ENCODE measurements at places on chromosomes 13 and 19.

- DNase-seq: no peak
Observed at GRCh38 chr19:18684642-18684993, 1.1 kb downstream of the CRTC1 start.

DNA sequence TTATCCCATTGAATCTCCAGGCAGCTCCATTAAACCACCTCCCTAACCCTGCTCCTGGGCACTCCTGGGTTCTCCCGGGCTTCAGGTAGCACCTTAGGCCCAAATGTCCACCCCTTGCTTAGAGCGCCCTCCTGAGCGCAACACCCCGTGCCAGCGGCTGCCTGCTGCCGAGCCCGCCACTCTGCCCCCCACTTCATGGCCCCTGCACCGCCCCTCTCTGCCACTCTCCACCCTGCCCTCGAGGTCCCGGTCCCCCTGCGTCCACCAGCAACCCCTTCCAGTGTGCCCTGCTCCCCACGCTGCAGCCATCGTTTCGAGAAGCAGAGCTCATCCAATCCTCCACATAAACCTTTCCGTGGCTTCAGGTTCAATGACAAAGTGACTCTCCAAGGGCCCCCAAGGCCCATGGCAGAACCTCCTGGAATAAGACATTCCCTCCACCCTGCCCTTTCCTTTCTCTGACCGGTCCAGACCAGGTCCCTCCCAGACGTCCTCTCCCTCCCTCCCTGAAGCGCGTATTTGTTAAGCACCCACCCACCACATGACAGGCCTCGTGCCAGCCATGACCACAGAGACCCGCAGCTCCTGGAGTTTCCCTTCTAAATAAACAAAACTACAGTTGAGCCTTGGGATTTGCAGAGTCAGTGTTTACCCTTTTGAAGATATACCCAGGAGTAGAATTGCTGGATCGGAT, 66.6 kb downstream of the ARHGEF18 start:
- no peak for DNase-seq

DNA sequence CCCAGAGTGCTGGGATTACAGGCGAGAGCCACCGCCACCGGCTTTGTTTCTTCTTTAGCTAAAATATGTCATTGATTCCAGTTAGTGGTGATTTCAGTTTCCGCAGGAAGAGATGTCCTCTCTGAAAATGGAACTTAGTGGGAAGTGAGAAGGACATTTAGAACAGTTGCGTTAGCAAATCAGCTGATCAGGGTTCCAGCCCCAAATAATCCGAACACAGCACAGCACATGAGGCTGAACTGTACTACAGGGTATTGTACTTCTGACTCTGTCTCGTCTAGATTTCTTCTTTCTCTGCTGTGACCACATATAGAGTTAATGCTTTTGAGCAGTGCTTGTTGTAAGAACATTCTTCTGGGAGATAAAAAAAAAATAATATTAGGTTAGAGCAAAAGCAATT, 314.4 kb downstream of the MYO16 start:
- DNase-seq: no peak

GRCh38 chr13:36297366-36298338, at the start of gene CCDC169:
Gene CCDC169 (minus strand): TSS chr13:36297814. CDS start chr13:36297719, 95 bp downstream.
- peak; percentile 78 for DNase-seq

GRCh38 chr13:114070098-114070799, 62.2 kb downstream of the RASA3 start:
- DNase-seq: no peak

GRCh38 chr13:73939071-73939380, 195.2 kb downstream of the KLF12 start:
- DNase-seq: no peak

DNA sequence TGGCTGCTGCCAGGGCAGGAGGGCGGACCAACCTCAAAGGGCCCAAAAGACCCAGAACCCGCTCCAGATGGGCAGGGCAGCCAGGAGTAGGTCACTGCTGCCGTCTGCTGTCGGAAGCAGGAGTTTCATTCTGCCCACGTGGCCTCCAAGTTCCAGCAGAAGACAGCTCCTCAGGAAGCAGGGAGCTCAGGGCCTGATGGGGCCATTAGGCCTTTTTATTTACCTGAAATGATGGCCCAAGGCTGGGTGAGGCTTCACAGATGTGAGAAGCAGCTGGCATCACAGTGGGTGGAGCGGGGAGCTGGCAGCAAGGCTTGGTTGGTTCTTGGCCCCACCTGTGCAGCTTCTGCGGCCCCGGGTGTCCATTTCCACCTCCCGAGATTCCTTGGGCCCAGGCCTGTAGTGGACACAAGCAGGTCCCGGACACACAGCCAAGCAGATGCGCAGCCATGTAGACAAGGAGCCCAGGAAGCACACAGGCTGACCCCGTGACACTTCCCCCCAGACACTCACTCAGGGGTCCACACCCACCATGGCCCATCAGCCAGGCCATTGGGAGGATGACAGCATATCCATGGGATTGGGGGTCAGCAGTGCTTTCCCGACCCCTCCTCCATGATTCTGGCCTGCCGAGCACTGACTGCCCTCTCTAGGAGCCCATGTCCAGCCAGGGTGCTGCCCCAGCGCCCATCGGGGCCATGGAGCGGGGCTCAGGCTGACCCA, 26.4 kb downstream of the C13orf46 start:
- peak; percentile 42 for DNase-seq

DNA sequence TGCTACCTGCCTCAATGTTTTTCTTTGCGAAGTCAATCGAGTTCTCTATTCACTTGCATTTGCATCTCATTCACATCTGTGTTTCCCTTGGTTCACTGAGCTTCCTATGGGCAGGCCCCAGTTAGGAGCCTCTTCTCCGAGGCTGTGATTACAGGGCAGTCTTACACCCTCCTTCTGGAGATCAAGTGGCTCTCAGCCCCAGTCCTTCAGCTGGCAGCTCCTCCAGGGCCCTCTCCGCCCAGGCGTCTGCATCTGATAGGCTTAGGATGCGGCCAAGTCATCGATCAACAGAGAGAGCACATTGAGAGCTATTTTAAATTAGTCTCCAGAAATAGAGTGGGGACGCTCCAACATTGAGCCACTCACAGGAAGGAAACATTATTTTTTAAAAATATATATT, 44.2 kb downstream of the MBNL2 start:
- no peak for DNase-seq

- DNase-seq: no peak
Observed at GRCh38 chr13:41200126-41200525, 5.8 kb upstream of the KBTBD7 start.

DNA sequence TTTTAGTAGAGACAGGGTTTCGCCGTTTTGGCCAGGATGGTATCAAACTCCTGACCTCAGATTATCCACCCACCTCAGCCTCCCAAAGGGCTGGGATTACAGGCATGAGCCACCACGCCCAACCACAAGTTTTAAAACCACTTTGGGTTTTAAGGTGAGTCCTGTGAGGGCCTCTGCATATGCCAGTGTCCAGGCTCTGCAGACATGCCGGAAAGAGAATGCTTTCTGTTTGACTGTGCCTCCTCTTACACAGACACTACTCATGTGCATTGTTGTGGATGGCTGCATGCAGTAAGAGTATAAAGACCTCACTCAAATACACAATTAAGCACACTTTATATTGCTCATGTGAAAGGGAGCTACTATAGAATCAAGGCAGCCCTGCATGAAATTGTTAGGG, 20.8 kb upstream of the SLC25A30 start:
- no peak for DNase-seq

DNA sequence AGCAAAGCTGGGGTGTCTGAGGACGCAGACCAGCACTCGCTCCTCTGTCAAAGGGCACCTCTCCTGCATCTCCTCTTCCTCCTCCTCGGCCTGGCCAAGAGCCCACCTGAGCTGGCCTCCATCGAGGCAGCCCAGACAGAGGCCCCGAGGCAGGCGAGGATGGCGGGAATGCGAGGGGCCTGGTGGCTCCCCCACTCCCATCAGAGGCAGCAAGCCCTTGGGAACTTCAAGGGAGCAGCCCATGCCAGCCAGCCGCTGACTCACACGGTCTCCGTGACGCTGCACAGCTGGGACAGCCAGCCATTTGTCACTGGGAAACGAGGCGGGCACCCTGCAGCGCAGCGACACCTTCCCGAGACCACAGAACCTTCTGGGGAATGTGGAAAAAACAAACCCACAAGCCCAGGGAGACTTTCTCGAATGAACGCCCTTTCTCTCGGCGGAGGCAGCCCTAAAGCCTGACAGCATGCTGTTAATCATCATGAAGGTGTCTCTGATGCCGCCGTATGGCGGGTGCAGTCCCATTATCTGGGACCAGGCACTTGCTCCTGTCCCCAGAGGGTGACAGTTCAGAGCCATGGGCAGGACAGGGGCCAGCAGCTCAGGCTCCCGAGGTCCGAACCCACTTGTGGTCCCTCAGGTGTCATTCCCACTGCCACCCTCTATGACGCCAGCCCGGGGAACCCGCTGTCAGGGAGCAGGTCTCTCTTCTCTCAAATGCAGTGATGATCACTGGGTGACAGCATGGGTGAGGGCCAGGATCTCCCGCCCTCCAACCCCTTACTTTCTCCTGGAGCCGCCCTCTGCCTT, 53.0 kb downstream of the PEPD start:
- DNase-seq: no peak

DNA sequence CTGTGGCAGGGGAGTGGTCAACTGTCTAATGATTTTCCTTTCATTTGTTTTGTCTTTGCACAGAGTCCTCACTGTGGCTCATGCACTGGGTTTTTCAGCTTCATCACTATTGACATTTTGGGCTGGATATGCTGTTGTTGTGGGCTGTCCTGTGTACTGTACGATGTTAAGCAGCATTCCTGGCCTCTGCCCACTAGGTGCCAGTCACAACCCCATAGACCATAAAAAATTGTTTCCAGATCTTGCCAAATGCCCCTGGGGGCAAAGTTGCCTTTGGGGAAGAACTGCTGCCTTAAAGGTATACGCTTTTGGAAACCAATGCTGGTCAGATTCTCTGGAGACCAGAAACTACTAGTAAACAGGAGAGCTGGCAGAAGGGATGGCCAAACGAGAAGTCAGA, 310.4 kb downstream of the SPRY2 start:
- DNase-seq: peak; percentile 72

GRCh38 chr13:67664502-67664901, 434.4 kb upstream of the PCDH9 start:
- no peak for DNase-seq

- no peak for DNase-seq
Observed at GRCh38 chr13:29943686-29944085, 93.3 kb upstream of the UBL3 start.

DNA sequence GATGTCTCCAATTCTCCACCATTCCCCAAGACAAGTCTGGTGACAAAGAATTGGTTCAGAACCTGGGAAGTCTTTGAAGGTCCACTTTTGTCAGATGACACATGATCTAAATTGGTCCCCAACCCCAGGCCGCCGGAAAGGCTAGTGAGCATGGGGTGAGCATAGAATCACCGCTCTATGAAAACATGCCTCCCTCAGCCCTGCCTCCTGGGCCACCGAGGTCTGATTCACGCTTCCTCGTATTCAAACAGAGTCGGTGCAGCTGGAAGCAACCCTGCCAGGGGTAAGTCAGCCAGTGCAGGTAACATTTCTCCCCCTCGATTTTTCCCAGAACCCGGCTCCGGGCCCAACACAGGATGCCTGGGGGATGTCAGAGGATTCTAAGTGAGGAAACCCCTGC, 33.9 kb upstream of the KLF2 start:
- DNase-seq: no peak

GRCh38 chr19:55229789-55230182, 1.2 kb upstream of the TMEM86B start:
- no peak for DNase-seq

- DNase-seq: peak; percentile 33
Observed at GRCh38 chr13:26628706-26629105, 71.2 kb downstream of the WASF3 start.

DNA sequence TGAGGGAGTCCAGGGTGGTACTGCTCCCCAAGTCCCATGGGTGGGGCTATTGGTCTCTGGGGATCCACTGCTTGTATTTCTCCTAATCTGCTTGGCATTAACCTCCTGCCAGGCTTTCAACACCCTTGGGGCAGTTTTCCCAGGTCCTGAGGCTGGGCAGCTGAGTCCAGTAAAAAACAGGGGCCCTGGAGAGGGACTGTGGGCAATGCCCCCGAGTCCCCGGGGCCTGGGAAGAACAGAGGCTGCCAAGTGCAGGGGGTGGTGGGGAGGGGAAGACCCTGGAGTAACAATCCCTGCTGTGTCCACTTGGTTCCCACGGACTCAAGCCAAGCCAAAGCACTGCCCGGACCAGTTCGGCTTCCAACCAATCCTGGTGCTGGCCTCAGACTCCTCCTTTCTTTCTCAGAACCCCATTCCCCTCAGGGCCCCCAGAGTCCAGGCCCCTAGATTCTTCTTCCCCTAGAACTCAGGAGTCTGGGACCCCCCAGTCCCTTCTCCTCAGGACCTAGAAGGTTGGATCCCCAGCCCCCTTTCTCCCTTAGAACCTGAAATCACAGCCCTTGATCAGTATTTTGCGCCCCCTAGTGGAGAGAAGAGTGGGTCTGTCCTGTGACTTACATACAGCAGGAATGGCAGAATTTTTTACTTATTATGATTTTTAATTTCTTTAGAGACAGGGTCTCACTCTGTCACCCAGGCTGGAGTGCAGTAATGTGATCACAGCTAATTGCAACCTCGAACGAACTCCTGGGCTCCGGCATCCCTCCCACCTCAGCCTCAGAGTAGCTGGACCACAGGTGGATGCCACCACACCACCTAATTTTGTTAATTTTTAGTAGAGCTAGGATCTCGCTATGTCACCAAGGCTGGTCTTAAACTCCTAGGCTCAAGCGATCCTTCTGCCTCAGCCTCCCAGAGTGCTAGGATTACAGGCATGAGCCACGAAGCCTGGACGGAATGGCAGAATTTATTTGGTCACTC, 3.7 kb upstream of the CLPTM1 start:
- DNase-seq: peak; percentile 73

DNA sequence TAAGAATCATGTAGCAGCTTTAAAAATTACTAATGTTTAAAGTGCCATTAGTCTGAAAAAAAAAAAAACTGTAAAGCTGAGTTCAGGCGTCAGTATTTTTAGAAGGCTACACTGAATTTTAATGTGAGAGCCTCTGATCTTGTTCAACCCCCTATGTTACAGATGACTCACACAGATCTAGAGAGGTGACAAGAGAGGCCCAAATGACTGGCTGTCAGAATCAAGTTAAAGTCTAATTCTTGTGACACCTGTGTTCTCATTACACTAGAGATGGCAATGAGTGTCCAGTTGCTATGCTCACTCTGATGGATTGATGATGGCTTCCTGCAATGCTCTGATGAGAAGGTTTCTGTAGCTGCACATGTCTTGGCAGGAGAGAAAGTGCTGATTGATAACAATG, 203.5 kb upstream of the OBI1 start:
- no peak for DNase-seq

Data from EL (cell line).